GM18507 (cell line): ENCODE measurements at places on chromosomes 11 and 22.

- DNase-seq: no peak
Measured at GRCh38 chr11:128195057-128195751, 392.2 kb downstream of the ETS1 start.

DNA sequence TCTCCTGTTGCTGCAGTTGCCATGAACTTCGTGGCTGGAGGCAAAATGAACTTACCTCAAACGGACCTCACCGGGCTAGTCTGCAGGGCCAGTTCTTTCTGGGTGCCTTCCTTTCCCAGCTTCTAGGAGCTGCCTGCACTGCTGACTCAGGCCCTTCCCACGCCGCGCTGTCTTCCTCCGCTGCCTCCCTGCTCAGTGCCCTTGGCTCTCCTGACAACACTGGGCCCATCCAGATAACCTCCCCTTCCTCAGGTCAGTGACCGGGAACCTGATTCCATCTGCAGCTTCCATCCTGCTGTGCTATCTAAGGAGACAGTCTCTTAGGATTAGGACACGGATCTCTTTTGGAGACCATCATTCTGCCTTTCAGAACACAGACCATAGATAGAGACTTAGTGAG, 19.3 kb downstream of the MOB2 start:
- DNase-seq: no peak

- DNase-seq: no peak
Measured at GRCh38 chr11:107848345-107848744, 10.2 kb downstream of the SLC35F2 start.

DNA sequence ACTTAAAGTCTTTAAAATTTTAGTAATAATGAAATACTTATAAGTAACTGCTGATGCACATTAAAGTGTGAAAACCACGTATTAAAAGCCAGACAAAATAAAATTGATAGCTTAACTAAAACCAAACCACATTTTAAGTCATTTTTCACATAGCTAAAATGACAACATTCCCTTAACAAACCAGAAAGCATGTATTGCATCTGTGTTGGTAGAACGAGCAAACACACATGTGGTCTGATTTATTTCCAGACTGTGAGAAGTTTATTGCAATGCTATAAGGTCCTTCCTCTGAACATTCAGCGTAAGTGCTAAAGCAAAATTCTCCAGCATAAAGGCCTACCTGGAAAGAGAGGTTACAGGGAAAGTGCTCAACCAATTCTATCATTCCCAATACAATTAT, 57.8 kb downstream of the ARHGAP20 start:
- DNase-seq: no peak

DNA sequence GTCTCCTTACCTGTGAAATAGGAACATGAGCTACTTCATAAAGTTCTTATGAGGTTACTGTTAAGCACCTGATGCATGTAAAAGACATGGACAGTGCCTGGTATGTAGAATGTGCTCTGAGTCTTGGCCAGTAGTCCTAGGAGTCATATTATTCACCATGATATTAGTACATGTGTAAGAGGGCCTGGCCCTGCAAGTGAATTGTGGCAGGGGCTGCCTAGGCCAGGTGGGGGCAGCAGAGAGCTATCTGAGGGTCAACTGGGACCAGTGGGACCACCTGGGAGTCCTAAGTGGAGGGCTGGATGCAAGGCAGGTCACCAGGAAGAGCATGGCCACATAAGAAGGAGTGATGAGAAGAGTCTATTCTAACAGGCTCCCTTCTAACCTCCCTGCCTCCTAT, 529.5 kb downstream of the SOX6 start:
- peak; percentile 2 for DNase-seq

DNA sequence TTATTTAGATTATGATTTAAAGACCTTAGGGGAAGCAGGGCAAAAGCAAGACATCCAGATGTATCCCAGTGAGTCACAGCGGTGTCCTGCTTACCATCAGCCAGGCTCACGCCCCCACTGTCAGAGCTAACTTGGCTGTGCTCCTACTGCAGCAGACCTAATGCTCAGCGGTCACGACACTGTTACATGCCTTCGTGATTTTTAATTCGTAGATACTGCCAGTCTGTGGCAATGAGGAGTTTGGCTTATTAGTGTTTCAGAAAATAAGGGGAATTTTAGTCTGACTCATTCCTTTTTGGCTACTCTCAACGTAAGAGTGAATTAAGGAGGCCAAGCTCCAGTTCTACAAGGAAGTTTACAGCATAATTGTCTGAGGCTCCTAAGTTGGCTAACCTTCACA, 22.7 kb downstream of the EFCAB6 start:
- DNase-seq: no peak

DNA sequence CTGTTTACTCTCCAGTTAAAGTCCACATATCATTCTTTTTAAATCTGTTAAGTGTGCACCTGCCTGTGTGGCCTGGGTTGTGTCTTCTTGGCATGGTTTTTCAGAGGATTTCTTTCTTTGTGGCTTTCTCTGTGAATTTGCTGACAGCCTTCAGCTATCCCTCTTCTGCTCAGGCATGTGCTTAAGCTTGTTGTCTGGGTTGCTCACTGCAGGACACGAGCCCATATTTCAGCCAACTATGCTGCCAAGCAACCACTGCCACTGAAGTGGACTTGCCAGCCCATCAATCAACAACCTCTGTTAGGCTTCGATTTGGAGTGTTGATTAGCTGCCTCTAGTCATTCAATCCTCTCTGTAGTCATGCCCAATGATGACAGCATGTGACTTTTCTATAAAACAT, 18.4 kb downstream of the OR51I2 start:
- DNase-seq: no peak

- DNase-seq: no peak
Measured at GRCh38 chr11:96207459-96208449, 135.2 kb downstream of the MAML2 start.

GRCh38 chr11:75793966-75794365, 21.0 kb upstream of the UVRAG start:
- no peak for DNase-seq

- DNase-seq: no peak
Measured at GRCh38 chr22:38230108-38230825, 28.5 kb downstream of the MAFF start.

- no peak for DNase-seq
Measured at GRCh38 chr11:95228081-95228749, 2.8 kb downstream of the SESN3 start.
